Activated CD4-positive, alpha-beta T cell treated with anti-CD3 and anti-CD28 coated beads, Interleukin-2, Interleukin-6, amounts not matched to agents 100 ng/mL and 50 ng/mL, durations not matched to agents 16 hours and 8 hours (primary cell): ENCODE measurements at places on chromosomes 12 and 14.

DNA sequence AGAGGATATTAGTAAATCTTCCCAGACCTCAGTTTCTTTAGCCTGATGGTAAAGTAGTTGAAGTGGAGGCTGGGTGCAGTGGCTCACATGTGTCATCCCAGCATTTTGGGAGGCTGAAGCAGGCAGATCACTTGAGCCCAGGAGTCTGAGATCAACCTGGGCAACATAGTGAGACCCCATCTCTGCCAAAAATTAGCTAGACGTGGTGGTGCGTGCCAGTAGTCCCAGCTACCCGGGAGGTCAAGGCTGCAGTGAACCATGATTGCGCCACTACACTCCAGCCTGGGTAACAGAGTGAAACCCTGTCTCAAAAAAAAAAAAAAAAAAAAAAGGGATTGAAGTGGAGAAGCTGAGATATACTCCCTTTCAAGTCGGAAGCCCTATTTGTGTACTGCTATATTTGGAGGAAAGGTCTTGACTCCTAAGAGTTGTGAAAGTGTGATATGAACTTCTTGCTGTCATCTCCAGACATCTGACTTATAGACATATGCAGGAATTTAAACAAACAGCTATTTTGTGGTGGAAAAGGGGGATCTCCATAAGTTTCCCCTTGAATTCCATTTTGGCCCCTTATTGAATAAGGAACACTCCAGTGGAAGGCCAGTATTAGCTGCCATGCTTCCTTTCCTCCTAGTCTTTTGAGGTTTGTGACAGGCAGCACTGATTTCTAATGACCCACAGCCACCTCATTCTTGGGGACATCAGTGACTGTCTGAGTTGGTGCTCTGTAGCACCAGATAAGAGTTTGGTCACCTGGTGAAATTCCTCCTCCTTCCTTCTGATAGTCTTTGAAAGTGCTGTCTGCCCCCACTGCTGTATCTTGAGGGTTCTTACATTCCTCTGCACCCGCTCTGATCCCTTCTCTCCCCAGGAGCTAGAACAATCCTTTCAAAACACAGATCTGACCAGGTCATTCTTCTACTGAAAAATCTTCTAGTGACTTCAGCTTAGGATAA, 7.4 kb downstream of the ELK3 start:
- no peak for DNase-seq

DNA sequence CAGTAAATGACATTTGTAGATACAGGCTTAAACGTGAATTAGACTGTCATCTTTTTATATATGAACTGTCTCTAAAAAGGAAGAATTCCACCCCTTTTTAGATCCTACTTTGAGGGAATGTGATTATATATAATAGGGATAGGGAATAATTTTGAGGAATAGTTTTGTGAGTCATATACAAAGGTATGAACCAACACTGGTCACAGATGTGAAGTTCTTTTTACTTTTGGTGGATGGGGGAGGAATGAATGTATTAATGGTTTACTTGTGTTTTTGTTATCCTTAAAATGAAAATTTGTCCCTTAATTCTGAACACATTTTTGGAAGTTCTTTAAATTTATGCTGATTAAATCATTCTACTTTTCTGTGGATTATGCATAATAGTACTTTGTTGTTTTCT, 30.4 kb downstream of the FRS2 start:
- DNase-seq: no peak

DNA sequence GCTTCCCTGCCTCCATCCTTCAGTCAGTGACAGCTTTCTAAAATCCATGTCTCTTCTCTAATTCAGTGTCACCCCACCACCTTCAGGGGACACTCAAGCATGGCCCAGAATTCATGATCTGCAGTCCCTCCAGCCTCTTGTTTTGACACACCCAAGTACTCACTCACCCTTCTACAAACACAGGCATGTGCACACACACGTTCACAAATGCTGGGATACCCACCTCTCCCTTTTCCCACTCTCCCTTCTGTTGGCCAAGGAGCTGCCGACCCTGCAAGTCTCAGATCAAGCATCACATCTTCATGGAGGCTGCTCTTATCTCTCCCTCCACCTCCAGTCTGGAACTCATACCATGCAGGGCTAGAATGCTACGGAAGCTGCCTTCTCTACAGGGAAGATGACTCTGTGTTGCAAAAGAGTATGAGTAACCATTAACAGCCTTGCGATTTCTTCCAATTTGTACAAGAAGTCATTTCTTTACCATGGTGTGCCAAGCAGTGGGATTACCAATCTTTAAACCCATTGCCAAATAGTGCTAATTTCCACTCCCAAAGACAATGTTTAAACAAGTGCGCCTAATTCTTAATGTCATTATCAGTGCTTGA, 196.1 kb downstream of the BCL11B start:
- DNase-seq: no peak

- no peak for DNase-seq
Measured at GRCh38 chr12:41045509-41045908, 142.6 kb upstream of the PDZRN4 start.

DNA sequence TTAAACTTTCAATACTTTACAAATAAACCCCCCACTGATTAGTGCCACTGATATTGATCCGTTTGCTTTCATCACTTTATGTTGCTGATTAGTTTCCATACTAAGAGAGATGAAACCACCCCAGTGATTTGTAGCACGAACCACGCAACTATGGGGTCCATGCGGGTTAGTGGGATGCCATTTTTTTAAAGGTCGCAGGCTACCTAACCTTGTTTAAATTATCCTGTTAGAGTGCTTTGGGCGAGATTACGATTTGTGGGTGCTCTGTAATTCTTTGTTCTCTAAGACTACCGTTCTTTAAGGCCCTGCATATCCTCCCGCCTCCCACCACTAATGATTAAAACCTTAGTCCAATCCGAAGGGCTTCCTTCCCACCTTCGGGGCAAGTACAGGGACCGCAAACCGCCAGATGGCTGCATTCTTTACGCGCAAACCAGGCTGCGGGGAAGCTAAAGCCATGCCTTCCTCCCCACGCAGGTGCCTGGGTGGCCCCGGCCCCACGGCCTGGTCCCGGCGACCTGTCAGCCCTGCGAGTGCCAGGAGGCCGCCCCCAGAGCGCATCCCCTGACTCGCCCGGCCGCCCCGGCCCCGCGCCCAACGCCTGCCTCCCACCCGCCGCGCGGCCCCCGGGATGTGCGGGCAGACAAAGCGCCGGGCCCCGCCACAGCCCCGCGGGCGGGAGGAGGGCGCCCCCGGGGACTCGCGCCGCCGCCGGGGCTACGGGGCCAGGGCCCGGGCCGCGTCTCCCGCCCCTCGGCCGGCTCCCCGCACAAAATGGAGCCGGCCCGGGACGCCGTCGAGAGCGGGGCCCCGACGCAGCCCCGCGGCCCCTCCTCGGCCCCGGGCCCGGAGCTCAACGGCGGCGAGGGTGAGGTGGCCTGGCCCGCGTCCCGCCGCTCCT, 759 bp downstream of the NFYB start:
- peak; percentile 57 for DNase-seq

DNA sequence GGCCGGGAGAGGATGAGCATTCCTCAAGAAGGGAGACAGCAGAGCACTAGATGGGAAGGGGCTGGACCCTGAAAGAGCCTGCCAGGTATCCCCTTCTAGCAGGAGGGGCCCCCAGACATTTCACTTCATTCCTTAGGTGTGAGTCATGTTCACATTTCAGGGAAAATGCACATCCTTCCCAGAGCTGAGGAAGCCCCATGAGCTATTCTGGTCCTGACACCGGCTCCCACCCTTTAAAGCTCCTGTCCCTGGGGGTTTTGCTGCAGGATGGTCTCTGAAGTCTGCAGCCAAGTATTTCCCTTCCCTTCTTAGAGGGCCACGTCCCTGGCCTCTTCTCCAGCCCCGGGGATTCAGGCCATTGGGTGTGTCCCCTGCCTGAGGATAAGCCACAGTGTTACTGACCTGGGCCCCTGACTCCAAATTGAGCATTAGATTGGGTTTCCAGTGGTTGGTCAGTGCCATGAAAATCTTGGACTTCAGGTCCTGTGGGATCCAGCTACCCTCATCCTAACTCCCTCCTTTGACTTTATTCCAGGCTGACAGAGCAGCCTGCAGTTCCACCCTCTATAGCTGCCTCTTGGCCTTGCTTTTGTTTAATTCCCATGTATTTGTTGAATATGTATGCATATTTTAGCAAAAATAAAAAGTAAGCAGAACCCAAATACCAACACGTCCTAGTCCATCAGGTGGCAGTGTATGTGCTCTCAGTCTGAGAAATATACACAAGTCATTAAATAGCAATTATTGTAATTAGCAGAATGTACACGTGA, 267.1 kb downstream of the CACNA1C start:
- DNase-seq: no peak

- no peak for DNase-seq
Measured at GRCh38 chr12:106140223-106140986, 1.7 kb upstream of the NUAK1 start.

GRCh38 chr12:60197589-60197988, 601.8 kb downstream of the SLC16A7 start:
- no peak for DNase-seq

DNA sequence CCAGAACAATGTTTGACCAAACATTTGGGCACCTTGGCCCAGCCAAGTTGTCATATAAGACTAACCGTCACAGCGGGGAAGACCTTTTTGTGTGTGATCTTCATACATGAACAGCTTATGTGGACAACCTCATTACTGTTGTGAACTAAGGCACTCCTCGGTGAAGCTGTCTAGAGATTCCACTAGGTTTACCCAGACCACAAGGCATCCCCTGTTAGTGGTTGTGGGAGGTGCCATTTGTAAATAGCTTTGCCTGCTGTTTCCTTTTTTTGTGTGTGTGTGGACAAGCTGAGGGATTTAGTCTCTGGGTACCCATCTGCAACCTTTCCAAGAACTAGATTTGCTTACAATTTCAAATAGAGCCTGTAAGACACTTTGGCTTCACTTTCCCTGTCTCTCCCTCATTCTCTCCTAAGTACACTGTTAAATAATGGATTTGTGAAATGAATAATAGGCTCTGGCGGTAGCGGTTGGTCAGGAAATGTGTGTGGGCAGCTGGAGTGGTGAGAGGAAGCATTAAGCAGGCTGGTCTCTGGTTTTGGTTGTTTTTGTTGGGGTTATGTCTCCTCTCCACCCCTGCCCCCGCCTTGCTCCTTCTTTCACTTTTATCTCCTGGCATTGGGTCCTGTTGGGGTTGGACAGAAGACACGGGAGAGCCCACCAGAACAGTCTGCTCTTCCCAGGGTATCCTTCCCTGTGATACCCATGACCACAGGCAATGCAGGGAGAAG, 727.6 kb downstream of the VRK1 start:
- peak; percentile 2 for DNase-seq

- DNase-seq: no peak
Measured at GRCh38 chr14:77864085-77864484, 64.2 kb downstream of the ADCK1 start.

- DNase-seq: no peak
Measured at GRCh38 chr14:76174982-76175381, 23.3 kb downstream of the GPATCH2L start.

GRCh38 chr14:25094171-25094907, 44.4 kb upstream of the STXBP6 start:
- DNase-seq: no peak

DNA sequence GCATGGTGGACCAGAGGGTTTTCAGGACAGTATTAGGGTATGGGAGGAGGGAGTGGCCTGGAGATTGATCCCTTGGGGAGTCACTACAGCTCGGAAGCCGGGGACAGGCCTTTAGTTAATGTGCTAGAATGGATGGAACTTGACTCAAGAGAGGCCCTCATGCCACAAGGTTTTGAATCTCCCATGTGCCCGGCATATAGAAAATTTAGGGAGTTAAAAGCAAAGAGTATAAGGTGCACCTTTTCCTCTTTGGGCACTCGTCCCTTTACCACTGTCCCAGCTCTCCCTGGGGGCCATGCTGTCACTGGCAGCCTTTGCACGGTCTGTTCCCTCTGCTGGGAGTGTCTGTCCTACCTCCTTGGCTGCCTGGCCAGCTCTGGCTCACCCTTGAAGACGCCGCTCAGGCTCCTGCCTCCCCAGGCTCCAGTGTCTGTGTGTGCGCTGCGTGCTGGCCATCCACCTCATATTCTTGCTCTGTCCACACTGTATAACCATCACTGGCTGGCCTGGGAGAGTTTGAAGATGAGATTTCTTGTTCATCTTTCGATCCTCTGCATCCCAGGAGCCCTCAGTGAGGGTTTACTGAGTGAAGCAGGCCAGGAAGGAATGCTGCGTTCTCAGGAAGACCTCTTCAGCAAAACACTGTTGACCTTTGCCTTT, 161.3 kb downstream of the ZFP36L1 start:
- no peak for DNase-seq

- DNase-seq: no peak
Measured at GRCh38 chr14:106737021-106737420, 1210.6 kb downstream of the TMEM121 start.

DNA sequence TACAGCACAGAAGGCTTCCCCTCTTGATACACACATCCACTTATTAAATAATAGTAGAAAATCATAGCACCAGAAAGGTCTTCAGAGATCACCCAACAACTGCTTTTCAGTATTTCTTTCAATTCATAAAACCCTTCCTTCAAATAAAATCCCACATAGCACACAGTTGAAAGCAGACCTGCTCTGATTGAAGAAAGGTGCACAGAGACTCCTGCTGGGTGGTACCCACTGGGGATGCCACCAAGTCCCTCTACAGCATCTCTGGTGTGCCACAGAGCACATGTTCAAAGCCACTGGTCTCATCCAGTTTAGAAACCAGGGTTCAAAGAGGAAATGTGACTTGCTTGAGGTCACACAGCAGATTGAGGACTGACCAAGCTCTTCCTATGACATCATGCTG, 427.5 kb downstream of the BCL11B start:
- DNase-seq: no peak

DNA sequence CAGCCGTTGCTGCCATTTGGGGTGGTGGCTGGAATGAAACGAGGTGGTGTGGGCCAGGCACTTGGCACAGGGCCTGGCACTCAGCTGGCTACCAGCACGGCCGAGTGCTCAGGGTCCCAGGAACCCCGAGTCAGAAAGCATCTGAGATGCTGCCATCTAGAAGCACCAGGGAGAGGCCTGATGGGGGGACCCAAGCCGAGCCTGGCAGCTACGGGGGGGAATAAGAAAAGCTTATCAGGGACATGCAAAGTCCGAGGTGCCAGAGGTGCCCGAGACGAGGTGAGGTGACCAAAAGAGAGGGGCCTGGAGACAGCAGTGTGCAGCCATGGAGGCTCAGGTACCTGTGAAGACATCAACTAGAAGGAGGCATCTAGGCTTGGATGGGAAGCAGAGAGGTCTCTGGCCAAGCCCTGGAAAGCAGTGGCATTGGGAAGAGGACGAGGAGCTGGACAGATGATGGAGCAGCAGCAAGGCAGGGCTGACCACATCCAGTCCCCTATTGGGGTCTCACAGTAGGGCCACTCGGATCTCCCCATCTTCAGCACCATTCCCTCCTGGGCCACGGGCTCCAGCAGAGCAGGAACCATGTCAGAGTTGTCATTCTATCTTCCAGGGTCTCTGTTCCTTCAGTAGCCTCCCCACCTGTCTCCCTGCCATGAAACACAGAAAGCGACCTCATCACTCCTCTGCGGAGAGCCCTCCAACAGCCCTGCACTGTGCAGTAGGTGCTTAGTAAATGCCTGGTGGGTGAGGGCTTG, 59.3 kb upstream of the DIO3 start:
- DNase-seq: no peak
